Endothelial cell (in vitro differentiated cells): ENCODE measurements at places on chromosomes 2 and 18. TPM values are rescaled to one million over a fixed set of nuclear protein-coding genes. Genes with fewer than 3 reads are reported as not detected.
A peak's percentile ranks its signal among the peaks of the same experiment; 100 is the strongest.

GRCh38 chr18:35991696-35992095 is 19.2 kb downstream of the RMP24 start:
- no peaks in the 10 kb centered on the region for H3K36me3 ChIP-seq
- H3K27ac ChIP-seq: no peak overlapping the region
- no peak for DNase-seq
- no peak overlapping the region for H3K4me3 ChIP-seq

DNA sequence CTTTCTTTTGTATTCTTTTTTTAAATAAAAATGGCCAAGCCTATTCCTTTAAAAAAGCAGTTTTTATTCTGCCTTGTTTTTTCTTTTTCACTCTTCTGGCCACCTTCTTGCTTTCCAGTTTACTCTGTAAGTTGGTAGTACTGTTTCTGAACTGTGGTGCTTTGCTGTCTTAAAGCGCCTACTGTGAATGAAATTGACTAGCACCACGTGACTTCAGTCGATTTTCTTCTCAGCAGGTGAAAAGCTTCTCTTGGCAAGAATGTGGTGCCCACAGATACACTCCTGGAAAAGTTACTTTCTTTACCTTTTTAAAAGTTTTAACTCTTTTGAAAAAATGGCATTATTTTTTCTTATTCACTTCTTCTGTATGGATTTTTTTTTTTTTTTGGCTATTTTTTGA is 32.4 kb downstream of the DYNC1I2 start:
- no peak for DNase-seq
- no peak overlapping the region for H3K27ac ChIP-seq
- no peaks in the 10 kb centered on the region for H3K4me1 ChIP-seq

DNA sequence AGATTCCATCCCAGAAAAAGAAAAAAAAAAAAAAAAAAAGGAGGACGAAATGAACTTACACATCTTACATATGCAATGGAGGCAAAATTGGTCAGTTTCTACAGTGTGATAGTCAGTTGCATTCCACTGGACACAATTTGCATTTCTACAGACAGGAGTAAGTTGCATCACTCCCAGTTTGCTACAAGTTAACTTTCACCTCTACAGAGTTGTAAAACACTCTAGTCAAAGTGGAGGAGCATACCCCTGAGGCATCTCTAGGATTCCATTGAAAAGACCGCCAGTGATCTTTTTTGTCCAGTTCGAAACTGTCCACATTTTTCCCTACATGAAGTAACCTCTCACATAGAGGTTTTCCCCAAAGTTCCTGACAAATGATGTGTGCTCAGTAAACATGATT is 202.8 kb downstream of the VAPA start:
- peaks cover 12% of the 10 kb centered on the region for H3K4me1 ChIP-seq
- H3K4me3 ChIP-seq: no peak overlapping the region
- no peaks in the 10 kb centered on the region for H3K36me3 ChIP-seq
- H3K27me3 ChIP-seq: peaks cover 3% of the 10 kb centered on the region
- no peak overlapping the region for H3K27ac ChIP-seq

- DNase-seq: no peak
- no peaks in the 10 kb centered on the region for H3K36me3 ChIP-seq
- H3K4me3 ChIP-seq: no peak overlapping the region
- peaks cover 27% of the 10 kb centered on the region for H3K4me1 ChIP-seq
- no peak overlapping the region for H3K27ac ChIP-seq
Measured at GRCh38 chr2:11370377-11371091, 26.1 kb upstream of the ROCK2 start.

GRCh38 chr18:59661891-59662701 is 35.1 kb downstream of the CCBE1 start:
- no peak overlapping the region for H3K27ac ChIP-seq
- no peaks in the 10 kb centered on the region for H3K4me1 ChIP-seq
- no peaks in the 10 kb centered on the region for H3K36me3 ChIP-seq
- no peak for DNase-seq
- no peaks in the 10 kb centered on the region for H3K27me3 ChIP-seq

GRCh38 chr18:21682371-21683051 is 22.1 kb downstream of the ABHD3 start:
- H3K27ac ChIP-seq: no peak overlapping the region
- peaks cover 7% of the 10 kb centered on the region for H3K4me1 ChIP-seq
- H3K4me3 ChIP-seq: no peak overlapping the region
- no peaks in the 10 kb centered on the region for H3K36me3 ChIP-seq
- H3K27me3 ChIP-seq: no peaks in the 10 kb centered on the region

GRCh38 chr2:98376996-98377395 is 30.7 kb downstream of the CNGA3 start:
- no peak overlapping the region for H3K4me3 ChIP-seq
- H3K27me3 ChIP-seq: peaks cover 9% of the 10 kb centered on the region

- no peak for DNase-seq
- peaks cover 7% of the 10 kb centered on the region for H3K27me3 ChIP-seq
- no peaks in the 10 kb centered on the region for H3K36me3 ChIP-seq
- H3K4me1 ChIP-seq: no peaks in the 10 kb centered on the region
Measured at GRCh38 chr2:70651727-70652126, 98.1 kb upstream of the TGFA start.

DNA sequence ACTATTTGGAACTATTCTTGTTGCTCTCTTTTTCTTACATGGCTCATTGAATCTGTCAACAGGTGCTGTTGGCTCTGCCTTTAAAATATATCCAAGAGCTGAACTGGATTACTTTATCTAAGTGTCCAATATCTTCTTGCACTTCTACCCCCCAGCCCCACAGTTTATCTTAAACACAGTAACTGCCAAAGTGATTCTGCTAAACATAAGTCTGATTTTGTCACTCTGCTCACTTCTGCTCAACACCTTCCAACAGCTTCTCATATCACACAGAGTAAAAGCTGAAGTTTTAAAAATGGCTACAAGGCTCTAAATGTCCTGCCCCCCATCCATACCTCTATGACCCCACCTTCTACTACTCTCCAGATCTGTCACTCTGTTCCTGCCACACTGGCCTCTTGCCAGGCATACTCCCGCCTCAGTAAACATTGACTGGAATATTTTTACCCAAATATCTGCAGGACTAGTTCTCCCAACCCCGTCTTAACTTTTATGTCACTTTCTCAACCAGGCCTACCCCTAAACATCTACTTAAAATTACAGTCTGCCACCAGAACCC is 130.7 kb downstream of the CCDC148 start:
- H3K27me3 ChIP-seq: no peaks in the 10 kb centered on the region
- DNase-seq: no peak
- H3K4me1 ChIP-seq: no peaks in the 10 kb centered on the region
- no peak overlapping the region for H3K27ac ChIP-seq

DNA sequence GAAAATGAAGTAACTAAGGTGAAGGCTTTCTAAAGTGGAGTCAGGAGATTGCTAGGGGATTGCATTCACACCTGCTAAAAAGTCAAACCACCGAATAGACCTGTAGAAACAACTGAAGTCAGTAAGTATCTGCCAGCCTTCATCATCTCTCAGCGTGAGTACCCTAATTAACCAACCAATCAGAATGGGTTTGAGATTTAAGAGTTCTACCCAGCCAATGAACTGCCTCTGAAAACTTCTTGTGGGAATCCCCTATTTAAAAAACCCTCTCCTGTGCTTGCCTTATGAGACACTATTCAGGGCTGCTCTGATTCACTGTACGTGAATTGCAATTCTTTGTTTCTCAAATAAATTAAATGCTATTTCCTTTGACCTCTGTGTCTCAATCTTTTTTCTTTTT is 3.4 kb upstream of the FAM161A start:
- peaks cover 7% of the 10 kb centered on the region for H3K4me1 ChIP-seq
- DNase-seq: no peak
- H3K27me3 ChIP-seq: peaks cover 8% of the 10 kb centered on the region
- no peak overlapping the region for H3K27ac ChIP-seq
- H3K36me3 ChIP-seq: peaks cover 4% of the 10 kb centered on the region
- no peak overlapping the region for H3K4me3 ChIP-seq

DNA sequence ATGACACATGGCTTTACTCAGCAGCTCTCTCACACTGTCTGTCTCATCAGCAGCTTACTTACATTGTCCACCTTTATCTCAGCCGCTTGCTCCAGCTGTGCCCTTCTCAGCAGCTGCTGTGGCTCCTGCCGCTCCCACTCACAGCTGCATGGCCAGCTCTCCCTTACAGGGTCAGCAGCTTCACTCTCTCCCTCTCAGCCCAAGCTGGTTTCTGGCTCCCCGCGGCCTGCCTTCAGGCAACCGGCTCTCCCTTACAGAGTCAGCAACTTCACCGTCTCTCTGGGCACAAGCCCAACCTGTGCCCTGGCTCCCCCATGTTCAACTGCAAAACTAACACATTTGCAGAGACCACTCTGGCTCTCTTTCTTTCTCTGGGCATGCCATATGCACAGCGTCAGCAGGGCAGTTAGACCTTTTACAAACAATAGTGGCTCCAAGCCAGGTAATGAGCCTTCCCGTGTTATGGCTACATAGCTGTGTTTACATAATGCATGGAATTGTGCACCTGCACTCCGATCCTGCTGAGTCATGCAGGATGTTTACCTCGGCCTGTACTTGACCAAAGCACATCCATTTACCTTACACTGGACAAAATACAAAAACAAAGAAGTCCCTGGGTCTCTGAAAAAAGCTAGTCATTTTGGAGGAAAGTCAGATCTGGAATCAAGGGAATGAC is 167.3 kb downstream of the DOK6 start:
- H3K4me1 ChIP-seq: no peaks in the 10 kb centered on the region
- DNase-seq: no peak
- peak overlapping the region; percentile 7 for H3K4me3 ChIP-seq
- H3K36me3 ChIP-seq: peaks cover 13% of the 10 kb centered on the region
- no peak overlapping the region for H3K27ac ChIP-seq
- no peaks in the 10 kb centered on the region for H3K27me3 ChIP-seq

DNA sequence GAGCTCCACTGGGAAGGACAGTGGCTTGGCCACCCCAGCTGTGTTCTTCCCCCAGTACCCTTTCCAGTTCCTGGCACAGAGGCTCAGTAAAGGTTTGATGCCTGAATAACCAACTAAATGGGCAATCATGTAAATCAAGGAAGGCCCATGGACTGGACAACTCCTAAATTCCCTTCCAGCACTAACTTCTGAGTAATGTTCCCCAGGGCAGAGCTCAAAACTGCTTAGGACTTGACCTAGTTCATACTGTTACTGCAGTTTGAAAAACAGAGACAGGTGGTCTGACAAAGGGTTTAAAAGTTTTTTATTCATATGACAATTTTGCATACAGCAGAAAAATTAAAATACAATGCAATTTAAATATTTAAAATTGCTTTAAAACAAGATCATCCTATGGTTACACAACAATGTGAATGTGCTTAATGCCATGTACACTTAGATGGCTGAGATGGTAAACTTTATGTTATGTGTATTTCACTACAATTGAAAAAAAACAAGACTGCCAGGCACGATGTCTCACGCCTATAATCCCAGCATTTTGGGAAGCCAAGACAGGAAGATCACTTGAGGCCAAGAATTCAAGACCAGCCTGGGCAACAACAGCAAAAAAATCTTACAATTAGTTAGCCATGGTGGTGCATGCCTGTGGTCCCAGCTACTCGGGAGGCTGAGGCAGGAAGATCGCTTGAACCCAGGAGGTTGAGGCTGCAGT is 26.2 kb downstream of the PCBP1 start:
- no peak overlapping the region for H3K27ac ChIP-seq
- H3K36me3 ChIP-seq: no peaks in the 10 kb centered on the region
- no peak overlapping the region for H3K4me3 ChIP-seq

- no peaks in the 10 kb centered on the region for H3K4me1 ChIP-seq
- no peak overlapping the region for H3K4me3 ChIP-seq
- no peak overlapping the region for H3K27ac ChIP-seq
- no peak for DNase-seq
Measured at GRCh38 chr2:225738735-225739134, 339.2 kb downstream of the NYAP2 start.

- no peaks in the 10 kb centered on the region for H3K27me3 ChIP-seq
- DNase-seq: no peak
- no peaks in the 10 kb centered on the region for H3K36me3 ChIP-seq
- no peaks in the 10 kb centered on the region for H3K4me1 ChIP-seq
Measured at GRCh38 chr2:149679286-149679685, 91.7 kb upstream of the MMADHC start.

DNA sequence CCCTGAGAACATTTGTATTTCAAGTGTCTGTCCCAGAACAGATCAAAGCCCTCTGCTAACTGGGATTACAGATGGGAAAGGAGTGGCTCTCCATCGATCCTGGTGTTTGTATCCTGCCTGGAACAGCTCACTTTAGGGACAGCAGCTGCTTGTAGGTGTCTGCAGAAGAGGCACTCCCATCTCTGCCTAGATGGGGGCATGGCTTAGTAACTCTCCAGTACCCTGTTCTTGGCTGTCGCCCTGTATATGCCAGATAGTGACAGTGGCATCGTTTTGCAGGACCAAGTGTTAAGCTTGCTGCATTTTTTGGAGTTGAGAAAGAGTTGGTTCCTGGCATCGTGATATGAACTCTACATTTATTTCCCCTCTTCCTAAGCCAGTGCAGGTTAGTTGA is 189.9 kb downstream of the SH3RF3 start:
- H3K4me1 ChIP-seq: peaks cover 14% of the 10 kb centered on the region
- H3K36me3 ChIP-seq: no peaks in the 10 kb centered on the region
- H3K27ac ChIP-seq: no peak overlapping the region
- peaks cover 6% of the 10 kb centered on the region for H3K27me3 ChIP-seq
- no peak for DNase-seq

GRCh38 chr18:49112031-49112430 is 161.3 kb upstream of the SMAD7 start:
- H3K4me1 ChIP-seq: no peaks in the 10 kb centered on the region
- H3K27me3 ChIP-seq: no peaks in the 10 kb centered on the region
- H3K36me3 ChIP-seq: peaks cover 17% of the 10 kb centered on the region

- no peak for DNase-seq
- peaks cover 14% of the 10 kb centered on the region for H3K4me1 ChIP-seq
- peak overlapping the region; percentile 85 for H3K27ac ChIP-seq
- no peak overlapping the region for H3K4me3 ChIP-seq
- H3K36me3 ChIP-seq: no peaks in the 10 kb centered on the region
Measured at GRCh38 chr2:198117406-198118041, 313.1 kb downstream of the PLCL1 start.

DNA sequence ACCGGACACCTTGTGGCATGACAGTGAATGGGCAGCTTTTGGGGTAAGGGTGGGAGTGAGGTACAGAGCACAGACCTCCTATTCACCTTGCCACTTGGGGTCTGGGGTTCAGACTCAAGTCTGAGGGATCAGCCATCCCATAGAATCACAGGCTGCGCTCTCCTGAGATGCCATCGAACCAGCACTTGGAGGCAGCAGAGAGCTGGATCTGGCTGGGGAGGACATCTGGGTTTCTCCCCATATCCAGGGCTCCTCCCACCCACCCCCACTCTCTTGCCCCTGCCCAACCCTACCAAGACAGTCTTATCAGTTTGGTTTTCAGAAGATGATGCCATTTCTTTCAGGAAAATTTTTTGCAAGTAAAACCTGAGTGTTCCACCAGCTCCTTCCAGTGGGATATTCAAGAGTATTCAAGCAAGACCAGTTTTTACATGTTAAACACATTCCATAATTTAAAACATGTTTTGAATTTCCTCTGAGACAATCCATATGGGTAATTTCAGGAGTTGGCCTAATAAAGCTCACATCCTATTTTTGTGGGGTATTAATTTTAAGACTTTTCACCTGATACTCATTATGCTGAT is 29.2 kb upstream of the TEX44 start:
- no peak overlapping the region for H3K4me3 ChIP-seq
- no peaks in the 10 kb centered on the region for H3K27me3 ChIP-seq
- DNase-seq: peak; percentile 56
- H3K4me1 ChIP-seq: peaks cover 2% of the 10 kb centered on the region

GRCh38 chr18:35936951-35937350 is 35.5 kb upstream of the RMP24 start:
- DNase-seq: no peak
- H3K36me3 ChIP-seq: no peaks in the 10 kb centered on the region
- no peak overlapping the region for H3K4me3 ChIP-seq
- peaks cover 3% of the 10 kb centered on the region for H3K27me3 ChIP-seq

The LYG1 gene
- 1.4 TPM for total RNA-seq

The TMEM178A gene
- total RNA-seq: 4.8 TPM

The MPP4 gene
- total RNA-seq: 0.13 TPM

The SULT1C4 gene
- total RNA-seq: 22.6 TPM

The RHBDD1 gene
- total RNA-seq: 21.9 TPM

The ERMN gene
- 0.36 TPM for total RNA-seq
